Calu3 (cell line): ENCODE measurements at places on chromosomes 13 and 19.

GRCh38 chr13:19586904-19587634 lies 25.7 kb upstream of the TPTE2 start:
- DNase-seq: no peak

DNA sequence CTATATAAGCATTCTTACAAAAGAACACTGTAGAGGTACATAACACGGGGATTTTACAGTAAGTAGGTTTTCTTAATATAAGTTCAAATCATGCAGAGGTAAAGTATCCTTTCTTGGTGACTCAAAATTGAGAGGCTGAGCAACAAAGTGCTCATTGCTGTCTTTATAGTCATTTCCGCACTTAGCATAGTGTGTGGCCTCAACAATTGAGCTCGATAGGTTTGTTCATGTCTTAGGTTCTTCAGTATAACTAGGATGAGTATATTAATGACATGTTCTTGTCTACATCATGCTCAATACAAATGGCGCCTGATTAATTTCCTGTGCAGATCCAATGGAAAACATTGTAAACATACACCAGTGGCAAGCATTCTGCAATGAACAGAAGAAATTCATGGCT lies 1.4 kb downstream of the WDFY2 start:
- no peak for DNase-seq

DNA sequence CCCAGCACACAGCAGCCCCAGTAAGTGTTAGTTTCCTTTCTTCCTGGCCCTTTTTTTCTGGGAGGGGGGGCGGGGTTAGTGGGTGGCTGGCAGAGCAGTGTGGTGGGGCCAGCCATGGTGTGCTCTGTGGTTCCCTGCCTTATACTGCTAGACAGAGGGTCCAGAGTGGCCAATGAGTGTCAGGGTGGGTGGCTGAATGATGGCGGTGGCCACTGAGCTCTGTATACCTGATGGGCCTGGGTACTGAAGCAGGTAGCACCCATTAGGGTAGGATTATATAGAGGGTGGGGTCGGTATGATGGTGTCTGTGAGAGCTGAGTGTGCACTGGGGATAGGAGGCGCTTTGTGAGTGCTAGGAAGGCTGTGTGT lies 13.8 kb downstream of the CIC start:
- DNase-seq: no peak

DNA sequence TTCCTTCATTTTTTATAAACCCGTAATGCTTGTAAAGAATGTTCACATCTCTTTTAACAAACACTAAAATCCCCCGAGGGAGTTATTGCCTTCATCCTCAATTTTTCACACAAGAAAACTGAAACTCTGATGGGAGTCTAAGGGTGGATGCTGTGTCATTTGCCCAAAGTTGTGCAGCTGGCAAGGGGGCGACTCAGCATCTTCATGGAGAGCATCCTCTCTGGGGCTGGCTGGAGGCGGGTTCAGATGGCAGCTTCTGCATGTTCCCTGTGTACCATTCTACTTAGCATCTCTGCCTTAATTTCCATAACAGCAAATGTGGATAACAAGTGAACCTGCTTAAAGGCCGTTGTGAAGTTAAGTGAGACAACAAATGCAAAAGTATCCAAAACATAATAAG lies 256.4 kb downstream of the IRS2 start:
- no peak for DNase-seq

- DNase-seq: peak; percentile 97
These were observed 46.2 kb downstream of the ACTN4 start for GRCh38 chr19:38693380-38694223.

GRCh38 chr19:14089662-14090508 lies 666 bp downstream of the SAMD1 start:
- peak; percentile 48 for DNase-seq
